ENCODE measurements at places on chromosomes 16 and 17.
A peak's percentile ranks its signal among the peaks of the same experiment; 100 is the strongest.

- no peak for DNase-seq
Measured at GRCh38 chr16:72576189-72576588, 404.2 kb upstream of the PMFBP1 start.

DNA sequence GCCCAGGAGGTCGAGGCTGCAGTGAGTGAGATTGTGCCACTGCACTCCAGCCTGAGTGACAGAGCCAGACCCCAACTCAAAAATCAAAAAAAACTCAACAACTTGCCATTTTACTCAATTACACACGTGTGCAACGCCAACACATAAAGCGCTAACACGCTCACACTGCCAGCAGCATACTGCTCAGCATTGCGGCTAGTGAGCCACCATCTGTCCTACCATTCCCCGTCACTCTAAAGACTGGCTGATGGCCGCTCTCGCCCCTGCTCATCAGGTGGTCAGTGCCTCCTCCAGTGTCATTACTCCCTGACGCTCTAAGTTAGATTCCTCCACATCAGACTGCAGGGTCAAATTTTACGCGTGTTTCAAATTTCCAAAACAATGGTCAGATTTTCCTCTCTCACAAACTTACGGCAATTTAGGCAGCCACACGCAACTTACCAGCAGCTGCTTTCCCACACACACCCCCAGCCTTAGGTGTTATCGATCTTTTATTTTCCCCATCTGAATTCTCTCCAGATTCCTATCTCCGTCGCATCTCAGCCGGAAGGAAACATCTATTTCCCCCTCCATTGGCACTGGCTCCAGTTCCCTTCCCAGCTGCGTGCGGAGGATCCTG is 240.8 kb downstream of the C16orf95 start:
- no peak for DNase-seq

DNA sequence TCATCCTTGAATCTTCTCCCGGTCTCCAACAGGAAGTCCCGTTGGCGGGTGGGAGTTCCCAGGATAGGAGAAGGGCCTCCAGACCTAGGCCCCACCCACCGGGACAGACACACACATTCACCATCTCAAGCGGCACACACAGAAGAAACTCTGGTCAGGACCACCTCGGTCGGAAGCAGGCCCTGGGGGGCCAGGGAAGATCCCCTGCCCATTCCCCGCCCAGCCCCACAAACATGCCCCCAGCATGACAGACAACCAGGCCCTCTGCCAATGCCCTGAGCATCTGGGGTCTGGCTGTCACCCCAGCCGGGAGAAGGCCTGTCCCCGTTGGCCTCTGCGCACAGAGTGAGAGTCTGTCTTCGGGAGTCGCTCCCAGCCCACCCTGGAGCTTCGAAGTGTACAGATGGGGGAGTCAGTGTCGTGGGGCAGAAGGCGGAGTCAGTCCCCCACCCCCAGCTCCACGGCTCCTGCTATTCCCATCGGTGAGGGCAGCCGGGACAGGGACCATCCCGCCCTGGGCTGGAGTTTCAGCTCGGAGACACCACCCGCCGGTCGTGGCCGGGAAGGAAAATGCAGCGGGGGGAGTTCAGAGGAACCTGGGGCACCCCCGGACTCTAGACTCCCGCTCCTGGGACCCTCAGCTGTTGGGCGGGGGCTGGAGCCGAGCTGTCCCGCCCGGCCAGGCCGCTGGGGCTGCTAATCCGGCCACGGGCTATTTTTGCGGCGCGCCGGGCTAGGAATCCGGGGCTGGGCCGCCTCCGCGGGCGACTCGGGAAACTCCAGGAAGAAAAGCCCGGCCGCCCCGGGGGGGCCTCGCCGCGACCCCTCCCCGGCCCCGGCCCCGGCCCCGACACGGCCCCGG is 660 bp downstream of the RHBDF1 start:
- DNase-seq, result peak; percentile 77

DNA sequence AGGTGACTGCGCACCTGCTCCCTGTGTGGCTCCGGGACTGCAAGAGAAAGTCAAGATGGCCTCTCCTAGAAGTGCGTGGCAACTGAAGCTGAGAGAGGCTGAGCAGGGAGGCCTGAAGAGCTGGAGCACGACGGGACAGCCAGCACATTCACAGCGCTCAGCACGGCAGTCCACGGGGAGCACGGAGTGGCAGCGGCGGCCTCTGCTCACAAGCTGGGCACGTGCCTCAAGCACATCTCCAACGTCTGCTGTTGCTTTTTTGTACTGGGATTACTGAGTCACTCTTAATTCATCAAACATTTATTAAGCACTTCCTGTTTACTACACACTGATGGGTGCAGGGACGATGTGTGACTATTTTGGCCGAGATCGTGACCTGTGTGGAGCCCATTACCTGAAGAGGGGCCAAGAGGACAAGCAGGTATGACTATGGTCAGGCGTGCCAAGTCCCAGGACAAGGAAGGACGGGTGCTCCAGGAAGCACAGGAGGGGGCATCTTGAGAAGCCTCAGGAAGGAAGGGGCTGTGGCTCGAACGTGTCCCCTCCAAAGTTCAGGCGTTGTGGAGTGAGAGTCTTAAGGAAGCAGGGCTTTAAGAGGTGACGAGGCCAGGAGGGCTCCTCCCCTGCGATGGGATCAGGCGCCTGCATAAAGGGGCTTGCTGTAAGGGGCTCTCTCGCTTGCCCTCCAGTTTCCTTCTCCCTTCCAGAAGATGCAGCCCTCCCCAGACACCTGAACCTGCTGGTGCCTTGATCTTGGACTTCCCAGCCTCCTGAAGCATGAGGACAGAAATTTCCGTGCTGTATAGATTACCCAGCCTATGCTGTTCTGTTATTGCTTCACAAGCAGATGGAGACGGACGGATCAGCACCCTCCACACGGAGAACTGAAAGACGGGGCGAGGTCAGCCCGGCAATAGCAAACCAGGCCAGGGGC is 105.8 kb downstream of the ADCY9 start:
- DNase-seq, result no peak

DNA sequence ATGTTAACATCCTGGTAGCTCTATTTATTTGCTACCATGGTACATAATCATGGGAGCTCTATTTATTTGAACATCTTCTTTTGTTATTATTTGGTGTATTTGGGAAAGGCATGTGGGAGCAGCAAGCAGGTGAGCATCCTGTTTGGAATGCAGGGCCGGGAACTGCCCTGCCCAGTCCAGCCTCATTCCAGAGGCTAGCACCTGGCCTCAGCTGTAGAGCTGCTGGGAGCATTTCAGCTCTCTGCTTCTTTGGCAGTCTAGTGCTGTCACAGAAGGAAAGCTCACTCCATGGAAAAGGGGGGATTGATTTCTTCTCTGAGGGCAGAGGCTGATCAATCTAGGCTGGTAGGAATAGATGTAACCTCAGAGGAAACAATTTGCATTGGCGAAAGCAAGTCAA is 112.5 kb downstream of the WWOX start:
- DNase-seq, result no peak

DNA sequence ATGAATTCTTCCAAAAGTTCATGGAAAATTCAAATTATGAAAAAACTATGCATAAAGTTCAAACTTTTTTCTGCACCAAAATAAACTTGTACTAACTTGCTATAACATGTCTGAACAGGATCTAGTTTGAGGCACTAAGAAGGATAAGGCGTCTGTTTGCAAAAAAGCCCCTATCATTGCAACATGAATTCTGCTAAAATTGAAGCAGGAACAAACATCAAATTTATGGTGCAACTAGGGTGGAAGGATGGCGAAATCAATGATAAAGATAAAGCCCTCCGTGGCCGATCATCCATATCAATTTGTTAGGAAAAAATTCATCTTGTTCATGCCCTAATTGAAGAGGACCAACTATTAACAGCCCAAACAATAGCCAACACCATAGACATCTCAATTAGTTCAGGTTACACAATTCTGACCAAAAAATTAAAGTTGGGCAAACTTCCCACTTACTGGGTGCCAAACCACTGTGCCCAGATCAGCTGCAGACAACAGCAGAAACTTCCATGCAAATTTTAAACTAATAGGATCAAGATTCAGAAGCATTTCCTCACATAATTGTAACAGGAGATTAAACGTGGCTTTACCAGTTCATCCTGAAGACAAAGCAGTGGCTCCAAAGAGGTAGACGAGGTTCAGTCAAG is 12.9 kb downstream of the IL21R start:
- DNase-seq, result no peak

DNA sequence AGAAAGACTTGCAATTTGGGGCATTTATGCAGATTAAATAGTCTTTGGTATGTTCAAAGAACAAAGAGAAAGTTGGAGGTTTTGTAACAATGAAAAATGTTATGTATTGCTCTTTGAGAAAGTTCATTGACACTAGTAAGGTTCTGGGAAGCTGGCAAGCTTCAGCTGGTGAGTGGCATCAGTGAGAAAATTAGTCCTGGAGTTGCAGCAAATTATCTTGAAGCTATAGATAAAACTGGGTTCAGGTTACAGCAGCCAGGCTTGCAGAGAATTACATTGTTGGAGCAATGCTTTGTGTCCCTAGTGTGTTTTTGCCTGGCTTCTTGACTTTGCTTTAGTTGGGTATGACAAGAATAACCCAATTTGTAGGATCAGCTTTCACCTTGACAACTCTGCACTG is 221.2 kb downstream of the CDH13 start:
- DNase-seq, result no peak

GRCh38 chr16:69620573-69620972 is 54.8 kb downstream of the NFAT5 start:
- no peak for DNase-seq

- DNase-seq, result no peak
Measured at GRCh38 chr16:3158026-3158509, 23.2 kb downstream of the ZNF213 start.

- DNase-seq, result no peak
Measured at GRCh38 chr16:29736764-29737163, 9.0 kb downstream of the C16orf54 start.

DNA sequence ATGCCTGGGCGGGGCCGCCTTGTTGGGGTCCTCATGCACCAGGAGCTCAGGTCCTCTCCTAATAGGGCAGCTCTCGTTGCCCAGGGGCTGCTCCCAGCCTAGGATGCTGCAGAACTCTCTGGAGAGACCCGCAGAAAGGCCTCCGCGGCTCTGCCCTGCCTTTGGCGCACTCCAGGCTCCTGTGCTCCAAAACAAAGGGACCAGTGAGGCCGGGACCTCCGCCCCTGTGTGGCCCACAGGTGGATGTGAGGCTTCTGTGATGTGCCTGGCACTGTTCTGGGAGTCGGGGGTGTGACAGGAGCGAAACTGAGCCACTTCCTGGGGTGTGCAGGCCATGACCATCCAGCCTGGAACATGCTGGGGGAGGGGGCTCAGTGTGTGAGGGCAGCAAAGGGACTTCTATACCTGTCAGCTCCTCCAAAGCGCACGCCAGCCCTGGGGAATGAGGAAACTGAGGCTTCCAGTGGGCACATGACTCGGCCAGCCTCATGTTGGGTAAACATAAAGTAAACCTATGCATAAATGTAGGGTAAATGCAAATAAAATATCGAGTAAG is 153.2 kb downstream of the IRF8 start:
- DNase-seq, result no peak

DNA sequence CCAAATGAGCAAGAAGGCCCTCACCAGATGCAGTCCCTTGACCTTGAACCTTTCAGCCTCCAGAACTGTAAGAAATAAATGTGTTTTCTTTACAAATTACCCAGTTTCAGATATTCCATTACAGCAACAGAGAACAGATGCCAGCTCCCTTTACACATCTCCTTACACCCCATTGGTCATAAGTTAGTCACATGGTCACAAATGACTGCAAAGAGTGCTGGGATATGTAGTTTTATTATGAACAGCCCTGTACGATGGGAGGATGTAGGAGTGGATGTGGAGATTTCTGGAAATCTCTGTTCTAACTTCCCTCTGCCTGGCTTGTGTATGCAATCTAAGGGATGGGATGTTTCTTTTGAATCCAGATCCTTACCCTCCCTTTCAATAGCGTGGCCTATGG is 13.3 kb upstream of the RPL38 start:
- peak; percentile 60 for DNase-seq

DNA sequence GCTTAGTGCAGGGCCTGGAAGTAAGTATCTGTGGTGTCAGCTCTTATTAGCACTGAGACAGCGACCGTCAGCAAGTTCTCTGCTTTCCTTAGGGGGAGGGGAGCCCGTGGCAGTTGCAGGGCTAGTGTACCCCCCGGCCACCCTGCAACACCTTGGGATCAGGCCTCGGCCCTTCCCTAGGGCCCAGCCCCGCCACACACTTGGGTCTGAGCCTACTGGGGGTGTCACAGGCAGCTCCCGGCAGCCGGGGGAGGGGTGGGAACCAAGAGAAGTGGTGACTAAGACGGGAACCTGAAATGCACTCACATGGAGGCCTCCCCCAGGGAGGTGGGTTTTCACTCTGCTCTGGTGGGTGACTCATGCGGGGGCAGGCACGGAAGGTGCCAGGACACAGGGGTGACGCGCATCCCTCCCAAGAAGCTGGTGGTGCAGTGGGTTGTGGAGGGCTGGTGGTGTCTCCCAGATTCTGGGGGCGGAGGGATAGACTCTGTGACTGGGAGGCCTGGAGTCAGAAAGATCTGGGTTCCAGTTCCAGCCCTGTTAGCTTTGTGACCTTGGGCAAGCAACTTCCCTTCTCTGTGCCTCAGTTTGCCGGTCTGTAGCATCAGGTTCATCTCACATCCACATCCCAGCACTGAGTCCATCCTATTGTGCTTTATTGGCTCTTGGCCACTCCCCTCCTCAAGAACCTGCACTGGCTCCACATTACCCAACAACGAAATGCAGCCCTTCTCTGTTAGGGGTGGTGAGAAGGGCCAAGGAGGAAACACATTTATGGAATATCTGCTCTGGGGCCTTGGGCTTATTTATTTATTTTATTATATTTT is 44.5 kb downstream of the LAT start:
- peak; percentile 88 for DNase-seq

DNA sequence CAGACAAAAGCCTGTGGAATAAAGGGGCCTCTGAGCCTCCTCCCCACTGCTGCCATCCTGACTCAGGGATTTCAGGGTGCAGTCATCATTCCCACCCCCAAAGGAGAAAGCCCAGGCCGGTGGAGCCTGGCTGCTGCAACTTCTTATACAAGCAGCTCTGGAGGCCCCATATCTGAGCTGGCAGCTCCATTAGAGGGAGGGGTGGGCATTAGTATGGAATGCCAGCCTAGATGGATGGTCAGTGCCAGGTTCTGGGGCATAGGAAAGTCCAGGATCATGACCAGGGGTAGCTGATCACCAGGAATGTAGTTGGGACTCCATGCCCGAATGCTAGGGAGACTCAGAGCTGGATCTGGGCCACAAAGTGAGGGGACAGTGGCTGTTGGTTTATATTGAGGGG is 581.0 kb downstream of the KCNJ18 start:
- no peak for DNase-seq

- DNase-seq, result no peak
Measured at GRCh38 chr17:34727601-34728000, 148.2 kb downstream of the TMEM132E start.

Data from H4 (cell line).